ENCODE measurements at places on chromosomes 16 and 17.

DNA sequence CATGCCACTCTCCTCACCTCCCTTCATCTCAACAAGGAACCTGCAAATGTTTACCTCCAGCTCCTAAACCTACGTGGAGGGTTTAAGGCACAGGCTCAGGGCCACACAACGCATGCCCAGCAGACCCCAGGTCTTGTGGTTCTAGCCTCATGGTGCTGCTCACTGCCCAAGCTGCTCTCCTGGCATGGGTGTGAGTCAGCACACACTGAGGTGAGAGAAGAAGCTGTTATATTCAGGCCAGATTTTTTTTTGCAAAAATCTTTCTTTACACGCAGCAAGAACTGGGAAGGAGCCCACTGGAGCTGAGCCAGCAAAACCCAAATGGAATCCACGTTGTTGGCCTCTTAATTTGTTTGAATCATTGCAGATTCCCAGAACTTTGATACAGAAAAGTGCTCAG is 5.5 kb upstream of the C16orf96 start:
- no peak for DNase-seq

GRCh38 chr17:37791447-37792399 is 46.9 kb upstream of the HNF1B start:
- no peak for DNase-seq

DNA sequence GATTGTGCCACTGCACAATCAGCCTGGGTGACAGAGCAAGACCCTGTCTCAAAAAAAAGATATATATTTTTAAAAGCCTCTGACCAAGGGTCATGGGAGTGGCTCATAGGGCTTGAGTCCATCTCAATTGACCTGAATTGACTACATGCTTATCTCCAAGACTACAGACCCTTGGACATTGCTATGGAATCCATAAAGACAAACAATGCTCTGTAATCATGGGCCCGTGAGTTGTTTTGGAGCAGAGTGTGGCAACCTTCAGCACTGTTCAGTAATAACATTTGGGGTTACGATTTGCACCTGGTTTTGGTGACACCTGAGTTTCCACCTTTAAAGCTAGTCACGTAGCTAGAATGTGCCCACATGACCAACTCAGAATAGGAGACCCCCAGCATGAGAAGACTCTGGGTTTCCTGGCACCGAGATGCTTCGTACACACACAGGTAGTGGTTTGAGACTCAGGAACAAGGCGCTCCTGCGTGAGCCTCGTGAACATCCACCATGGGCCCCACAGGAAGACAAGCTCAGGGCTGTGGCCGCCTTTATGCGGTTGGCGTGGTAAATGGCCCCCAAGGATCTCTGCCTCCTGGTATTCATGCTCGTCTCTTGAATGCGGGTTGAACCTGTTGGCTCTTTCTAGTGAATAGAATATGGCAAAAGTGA is 66.6 kb upstream of the RPH3AL start:
- DNase-seq = no peak

- no peak for DNase-seq
These were observed 23.4 kb downstream of the NUP85 start for GRCh38 chr17:75228847-75229246.

GRCh38 chr16:67571464-67571863 is 9.1 kb downstream of the CTCF start:
- DNase-seq = no peak

DNA sequence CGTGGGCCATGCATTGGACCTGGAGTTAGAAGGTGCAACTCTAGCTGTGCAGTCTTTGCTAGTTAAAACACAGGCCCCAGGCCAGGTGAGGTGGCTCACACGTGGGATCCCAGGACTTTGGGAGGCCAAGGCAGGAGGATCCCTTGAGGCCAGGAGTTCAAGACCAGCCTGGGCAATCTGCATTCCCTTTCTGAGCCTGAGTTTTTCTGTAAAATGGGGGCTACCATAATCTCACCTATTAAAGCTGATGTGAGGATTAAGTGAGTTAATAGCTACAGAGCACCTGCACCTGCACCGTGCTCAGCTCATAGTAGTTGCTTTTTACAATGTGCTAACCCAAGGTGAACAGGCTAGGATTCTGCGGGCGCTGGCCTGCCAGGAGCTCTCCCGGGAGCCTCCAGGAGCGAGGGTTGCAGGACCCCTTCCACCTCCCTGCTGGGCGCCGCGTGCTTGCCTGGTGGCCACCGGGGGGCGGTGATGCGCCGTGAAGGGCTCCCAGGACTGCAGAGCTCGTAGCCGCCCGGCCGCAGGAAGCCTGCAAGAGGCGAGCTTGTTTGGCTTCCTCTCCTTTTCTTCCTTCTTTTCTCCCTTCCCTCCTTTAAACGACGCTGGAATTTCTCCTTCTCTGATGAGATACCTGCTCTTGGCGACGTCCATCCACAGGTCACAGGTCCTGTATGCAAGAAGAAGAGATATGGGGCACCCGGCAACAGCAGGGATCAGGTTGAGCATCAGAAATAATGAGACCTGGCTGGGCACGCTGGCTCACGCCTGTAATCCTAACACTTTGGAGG is 51.3 kb downstream of the ZFP90 start:
- DNase-seq = peak; percentile 3

GRCh38 chr16:72924537-72924926 is 123.4 kb downstream of the ZFHX3 start:
- DNase-seq = no peak

- DNase-seq = peak; percentile 83
These were observed 6.4 kb downstream of the CUEDC1 start for GRCh38 chr17:57948555-57949420.

- DNase-seq = no peak
These were observed 70.1 kb upstream of the CREBBP start for GRCh38 chr16:3950343-3951193.

DNA sequence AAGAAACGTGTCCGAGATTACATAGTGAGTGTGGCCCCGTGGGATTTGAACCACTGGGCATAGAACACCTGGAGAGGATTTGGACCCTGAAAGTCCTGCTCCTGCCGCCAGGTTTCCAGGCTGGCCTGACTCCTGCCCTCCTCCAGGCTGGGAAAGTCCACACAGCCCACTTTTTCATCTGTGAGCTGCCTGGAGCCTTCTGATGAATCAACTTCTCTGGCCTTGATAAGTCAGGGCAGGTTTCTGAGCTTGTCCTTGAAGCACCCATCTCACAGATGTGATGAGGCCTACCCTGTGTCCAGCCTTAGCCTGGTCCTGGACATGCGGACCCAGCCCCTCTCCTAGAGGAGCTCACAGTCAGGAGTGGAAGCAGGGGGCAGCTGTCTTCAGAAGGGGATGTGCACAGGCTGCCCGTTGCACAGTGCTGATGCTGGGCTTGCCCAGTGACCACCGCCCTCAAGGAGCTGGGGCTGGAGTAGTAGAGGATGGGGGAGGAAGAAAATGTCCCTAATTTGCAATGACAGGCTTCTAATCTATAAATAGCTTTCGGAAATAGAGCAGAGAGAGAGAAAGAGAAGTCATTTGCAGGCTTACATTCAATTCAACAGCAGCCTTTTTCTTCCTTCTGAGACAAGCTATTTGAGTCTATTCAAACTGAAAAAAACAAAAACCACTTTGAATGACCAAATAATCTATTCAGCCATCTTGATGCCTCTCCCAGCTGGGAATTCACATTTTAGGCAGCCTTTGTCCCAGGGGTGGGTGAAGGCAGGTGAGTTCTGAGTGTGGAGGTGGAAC is 73.5 kb upstream of the DNAJA2 start:
- peak; percentile 30 for DNase-seq

DNA sequence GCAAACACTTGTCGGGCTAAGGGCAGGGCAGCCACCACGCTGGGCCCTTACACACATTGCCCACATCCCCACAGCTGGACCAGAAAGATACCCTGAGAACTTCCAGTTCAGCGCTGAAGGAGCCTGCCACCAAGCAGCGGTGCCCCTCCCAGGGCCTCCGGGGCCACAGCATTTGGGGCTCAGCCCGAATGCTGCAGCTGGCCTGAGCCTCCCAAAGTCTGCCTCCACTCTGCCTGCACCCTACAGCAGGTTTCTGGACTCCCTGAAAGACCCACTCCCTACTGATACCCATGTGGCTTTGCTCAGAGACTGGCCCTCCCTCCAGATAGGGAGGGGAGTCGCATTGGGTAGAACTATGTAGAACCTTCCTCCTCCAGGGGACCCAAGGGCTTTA is 1.5 kb downstream of the MCRIP1 start:
- DNase-seq = no peak

DNA sequence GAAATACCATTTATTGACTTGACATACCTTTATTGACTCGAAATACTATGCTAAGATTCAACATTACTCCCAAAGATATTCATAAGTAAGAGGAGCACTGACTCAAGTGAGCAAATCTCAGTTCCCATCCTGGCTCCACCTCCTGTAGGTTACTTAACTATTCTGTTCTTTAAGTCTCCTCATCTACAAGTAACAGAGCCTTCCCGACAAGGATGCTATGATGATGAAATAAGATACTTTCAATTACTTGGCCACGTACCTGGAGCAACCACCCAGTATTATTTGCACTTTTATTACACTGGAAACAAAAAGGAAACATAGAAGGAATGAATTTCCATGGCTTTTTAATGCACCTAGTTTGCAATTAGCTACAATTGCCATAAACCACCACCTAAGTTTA is 16.3 kb downstream of the KANSL1 start:
- DNase-seq = no peak

GRCh38 chr16:89697161-89697615 is 4.3 kb downstream of the SPATA2L start:
- DNase-seq = no peak

- no peak for DNase-seq
These were observed 521 bp downstream of the GGA2 start for GRCh38 chr16:23509782-23510163.

GRCh38 chr16:78796221-78796866 is 696.9 kb downstream of the WWOX start:
- DNase-seq = peak; percentile 52

DNA sequence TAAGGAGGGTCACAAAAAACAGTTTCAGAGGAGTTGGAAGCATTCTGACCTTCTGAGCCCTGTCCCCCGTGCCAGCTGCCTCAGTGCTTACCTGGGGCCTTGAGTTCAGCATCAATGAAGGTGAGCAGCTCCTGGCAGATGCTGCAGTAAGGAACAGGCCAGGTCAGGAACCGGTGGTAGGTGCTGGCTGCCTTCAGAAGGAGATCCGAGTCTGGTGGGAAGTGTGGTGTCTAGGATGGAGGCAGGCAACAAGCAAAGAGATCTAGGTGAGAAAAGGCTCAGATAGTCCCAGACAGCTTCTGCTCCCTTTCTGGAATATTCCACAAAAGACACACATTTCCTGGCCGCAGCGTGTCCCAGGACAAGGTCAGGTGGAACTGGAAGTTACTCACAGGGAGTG is 37.2 kb upstream of the PIK3R6 start:
- DNase-seq = no peak

GRCh38 chr16:31118223-31119155 is 1.0 kb downstream of the KAT8 start:
- no peak for DNase-seq

GRCh38 chr17:34499576-34499975 is 79.8 kb upstream of the TMEM132E start:
- DNase-seq = no peak

DNA sequence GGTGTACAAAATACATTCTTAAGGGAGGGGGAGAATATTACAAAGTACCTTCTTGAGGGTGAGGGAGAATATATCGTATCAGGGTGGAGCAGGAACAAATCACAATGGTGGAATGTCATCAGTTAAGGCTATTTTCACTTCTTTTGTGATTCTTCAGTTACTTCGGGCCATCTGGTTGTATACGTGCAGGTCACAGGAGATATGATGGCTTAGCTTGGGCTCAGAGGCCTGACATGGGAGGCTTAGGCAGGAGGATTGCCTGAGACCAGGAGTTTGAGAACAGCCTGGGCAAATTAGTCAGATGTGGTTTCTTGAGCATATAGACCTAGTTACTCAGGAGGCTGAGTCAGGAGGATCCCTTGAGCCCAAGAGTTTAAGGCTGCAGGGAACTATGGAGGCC is 13.1 kb downstream of the ODAD4 start:
- no peak for DNase-seq

- DNase-seq = peak; percentile 98
These were observed 85.2 kb downstream of the SPAG9 start for GRCh38 chr17:51035431-51035830.

DNA sequence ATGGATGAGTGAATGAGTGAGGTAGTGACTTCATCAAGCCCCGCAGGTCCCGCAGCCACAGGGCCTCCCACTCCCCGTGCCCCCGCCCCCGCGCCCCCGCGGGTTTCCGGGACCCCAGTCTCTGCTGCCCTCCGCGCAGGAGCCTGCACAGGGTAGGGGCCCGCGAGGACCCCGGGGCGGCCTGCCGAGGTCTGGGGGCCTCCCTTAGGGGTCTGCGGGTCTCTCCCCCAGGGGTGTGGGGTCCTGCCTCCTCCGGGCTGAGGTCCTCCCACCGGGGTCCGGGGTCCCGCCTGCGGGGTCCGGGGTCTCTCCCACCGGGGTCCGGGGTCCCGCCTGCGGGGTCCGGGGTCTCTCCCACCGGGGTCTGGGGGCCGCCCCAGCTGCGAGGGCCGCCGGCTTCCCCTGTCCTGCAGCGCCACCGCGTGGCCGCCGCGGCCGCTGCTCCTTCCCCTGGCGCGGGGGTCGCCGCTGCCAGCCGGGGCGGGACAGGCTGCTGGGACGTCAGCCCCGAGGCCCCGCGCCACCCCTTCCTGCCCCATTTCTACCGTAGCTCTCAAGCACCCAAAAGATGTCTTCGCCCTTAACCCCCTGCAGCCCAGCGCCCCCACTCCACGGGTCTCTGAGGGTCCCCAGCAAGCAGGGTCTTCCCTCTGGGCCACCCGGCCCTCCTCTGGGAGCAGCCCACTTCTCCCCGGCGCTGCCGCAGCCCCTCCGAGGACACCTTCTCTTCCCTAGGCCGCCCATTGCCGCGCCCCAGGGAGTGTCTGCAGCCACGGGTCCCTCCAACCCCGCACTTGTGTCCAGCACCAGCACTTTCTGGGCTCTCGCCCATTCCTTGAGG is 10.4 kb upstream of the CHMP6 start:
- no peak for DNase-seq

- peak; percentile 16 for DNase-seq
These were observed 30.9 kb upstream of the DYNLRB2 start for GRCh38 chr16:80509872-80510271.

DNA sequence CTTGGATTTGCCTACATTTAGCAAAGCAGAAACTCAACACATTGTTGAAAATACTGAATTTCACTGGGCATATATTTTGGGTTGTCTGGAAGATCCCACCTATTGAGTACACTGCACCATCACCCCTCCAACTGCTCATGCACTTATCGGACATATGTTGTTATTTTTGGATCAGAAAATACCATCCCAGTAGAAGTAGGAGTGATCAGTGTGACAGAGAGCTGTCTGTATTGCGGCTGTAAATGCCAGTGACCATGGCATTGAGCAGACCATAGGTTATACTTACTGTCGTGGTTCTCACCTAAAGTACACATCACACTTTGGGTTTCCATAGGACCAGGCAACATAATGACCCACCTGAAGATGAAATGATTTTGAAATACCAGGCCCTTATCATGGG is 264.7 kb downstream of the CDH13 start:
- no peak for DNase-seq

Measured in pons (tissue), 1 donor.